ENCODE measurements at places on chromosomes 12 and 14. TPM values are rescaled to one million over a fixed set of nuclear protein-coding genes. Genes with fewer than 3 reads are reported as not detected.

CDCA3 gene
- 72.7 TPM for total RNA-seq

METTL25 gene
- 8.5 TPM for total RNA-seq

SIX1 gene
- not detected for total RNA-seq

DYRK2 gene
- 29.4 TPM for total RNA-seq

GRCh38 chr12:120771097-120771496 is 45.5 kb downstream of the ACADS start:
- H3K27me3 ChIP-seq, result no peaks in the 10 kb centered on the region
- H3K4me1 ChIP-seq, result no peaks in the 10 kb centered on the region
- no peak overlapping the region for H3K4me3 ChIP-seq
- no peak for DNase-seq
- H3K27ac ChIP-seq, result no peak overlapping the region
- peaks cover 42% of the 10 kb centered on the region for H3K36me3 ChIP-seq

DNA sequence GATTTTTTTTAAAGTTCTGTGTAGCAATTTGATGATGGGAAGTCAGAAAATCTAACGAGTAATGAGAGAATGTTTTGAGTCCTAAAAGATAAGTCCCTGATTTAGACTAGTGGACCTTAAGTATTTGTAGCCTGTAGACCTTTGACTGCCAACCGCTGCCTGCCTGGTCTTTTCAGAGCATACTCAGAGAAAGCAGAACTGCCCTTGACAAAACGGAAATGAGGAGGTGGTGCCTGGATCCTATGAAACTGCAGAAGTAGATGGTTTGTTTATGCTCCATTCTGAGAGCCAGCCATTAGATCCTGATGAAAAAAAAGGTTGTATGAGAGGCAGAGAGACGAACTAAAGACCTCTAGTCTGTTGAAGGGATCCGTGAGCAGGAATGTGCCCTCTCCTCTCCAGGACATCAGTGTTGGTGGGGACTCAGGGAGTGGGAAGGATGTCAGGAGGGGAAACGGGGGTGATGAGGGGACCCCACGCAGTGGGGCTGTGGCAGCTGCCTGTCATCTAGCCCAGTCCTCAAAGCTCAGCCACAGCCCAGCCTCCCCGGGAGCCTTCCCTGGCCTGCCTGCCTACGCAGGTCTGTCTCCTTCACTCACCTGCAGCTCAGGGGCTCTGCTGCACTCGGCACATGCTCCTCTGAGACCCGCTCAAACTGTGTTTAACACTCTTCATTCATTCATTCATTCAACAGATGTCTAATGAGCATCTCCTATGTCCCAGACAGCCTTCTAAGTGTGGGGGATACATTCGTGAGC is 447.5 kb downstream of the AACS start:
- H3K36me3 ChIP-seq, result no peaks in the 10 kb centered on the region
- no peaks in the 10 kb centered on the region for H3K4me1 ChIP-seq
- no peaks in the 10 kb centered on the region for H3K27me3 ChIP-seq
- H3K27ac ChIP-seq, result no peak overlapping the region
- DNase-seq, result no peak
- H3K4me3 ChIP-seq, result no peak overlapping the region

DNA sequence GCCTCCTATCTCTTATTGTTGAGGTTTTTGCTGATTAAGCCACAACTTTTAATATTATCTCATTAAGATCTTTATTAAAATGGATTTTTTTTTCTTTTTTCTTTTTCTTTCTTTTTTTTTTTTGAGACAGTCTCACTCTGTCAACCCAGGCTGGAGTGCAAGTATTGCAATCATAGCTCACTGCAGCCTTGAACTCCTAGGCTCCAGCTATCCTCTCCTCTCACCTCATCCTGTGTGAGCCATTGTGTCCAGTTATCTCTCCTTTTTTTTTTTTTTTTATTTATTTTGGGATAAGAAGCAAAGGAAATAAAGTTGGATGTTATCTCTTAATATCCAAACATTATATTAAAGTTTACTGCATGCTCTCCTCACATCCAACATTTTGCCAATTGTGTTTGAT is 12.7 kb downstream of the VEZT start:
- no peak overlapping the region for H3K4me3 ChIP-seq
- no peak overlapping the region for H3K27ac ChIP-seq
- no peaks in the 10 kb centered on the region for H3K27me3 ChIP-seq
- H3K36me3 ChIP-seq, result peaks cover 2% of the 10 kb centered on the region
- H3K4me1 ChIP-seq, result no peaks in the 10 kb centered on the region

DNA sequence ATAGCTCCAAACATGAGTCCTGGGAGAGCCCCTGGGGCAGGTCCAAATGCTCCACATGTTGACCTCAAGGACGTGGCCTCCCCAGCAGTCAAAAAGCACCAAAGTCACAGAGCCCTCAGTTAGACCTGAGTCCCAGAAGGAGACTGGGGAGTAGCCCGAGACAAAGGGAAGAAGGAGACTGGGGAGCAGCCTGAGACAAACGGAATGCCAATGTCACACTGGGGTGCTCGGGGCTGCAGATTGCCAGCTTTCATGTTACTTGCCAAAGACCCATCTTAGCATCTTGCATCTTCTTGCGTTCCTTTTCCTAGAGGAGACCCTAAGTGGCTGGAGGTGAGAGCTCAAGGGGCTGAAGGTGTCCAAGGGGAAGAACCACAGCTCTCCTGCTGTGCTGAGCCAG is 14.9 kb downstream of the PLEKHD1 start:
- no peak overlapping the region for H3K4me3 ChIP-seq
- H3K36me3 ChIP-seq, result no peaks in the 10 kb centered on the region
- DNase-seq, result no peak
- no peaks in the 10 kb centered on the region for H3K27me3 ChIP-seq
- no peak overlapping the region for H3K27ac ChIP-seq

DNA sequence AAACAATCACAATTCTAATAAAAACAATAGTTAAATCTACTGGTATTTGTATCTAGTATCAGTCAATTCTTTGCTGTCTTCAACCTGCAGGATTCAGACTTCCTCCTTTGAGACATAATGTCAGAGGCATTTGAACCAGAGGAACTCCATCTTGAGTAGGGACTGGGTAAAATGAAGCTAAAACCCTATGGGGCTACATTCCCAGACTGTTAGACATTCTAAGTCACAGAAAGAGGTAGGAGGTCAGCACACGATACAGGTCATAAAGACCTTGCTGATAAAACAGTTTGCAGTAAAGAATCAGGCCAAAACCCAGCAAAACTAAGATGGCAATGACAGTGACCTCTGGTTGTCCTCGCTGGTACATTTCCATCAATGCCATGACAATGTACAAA is 48.2 kb upstream of the MAP3K9 start:
- no peaks in the 10 kb centered on the region for H3K27me3 ChIP-seq
- no peaks in the 10 kb centered on the region for H3K4me1 ChIP-seq
- no peak overlapping the region for H3K4me3 ChIP-seq

- no peaks in the 10 kb centered on the region for H3K27me3 ChIP-seq
- no peak overlapping the region for H3K27ac ChIP-seq
- H3K4me1 ChIP-seq, result peaks cover 19% of the 10 kb centered on the region
Measured at GRCh38 chr12:117064596-117064995, 34.6 kb downstream of the TESC start.

GRCh38 chr12:105671720-105672119 is 341.2 kb downstream of the C12orf75 start:
- no peaks in the 10 kb centered on the region for H3K27me3 ChIP-seq
- no peak overlapping the region for H3K4me3 ChIP-seq
- no peaks in the 10 kb centered on the region for H3K4me1 ChIP-seq
- no peak for DNase-seq
- H3K36me3 ChIP-seq, result no peaks in the 10 kb centered on the region

GRCh38 chr12:116319898-116320621 is 42.6 kb upstream of the MED13L start:
- H3K27me3 ChIP-seq, result no peaks in the 10 kb centered on the region
- no peak overlapping the region for H3K4me3 ChIP-seq
- no peaks in the 10 kb centered on the region for H3K36me3 ChIP-seq
- peak overlapping the region; percentile 22 for H3K27ac ChIP-seq

DNA sequence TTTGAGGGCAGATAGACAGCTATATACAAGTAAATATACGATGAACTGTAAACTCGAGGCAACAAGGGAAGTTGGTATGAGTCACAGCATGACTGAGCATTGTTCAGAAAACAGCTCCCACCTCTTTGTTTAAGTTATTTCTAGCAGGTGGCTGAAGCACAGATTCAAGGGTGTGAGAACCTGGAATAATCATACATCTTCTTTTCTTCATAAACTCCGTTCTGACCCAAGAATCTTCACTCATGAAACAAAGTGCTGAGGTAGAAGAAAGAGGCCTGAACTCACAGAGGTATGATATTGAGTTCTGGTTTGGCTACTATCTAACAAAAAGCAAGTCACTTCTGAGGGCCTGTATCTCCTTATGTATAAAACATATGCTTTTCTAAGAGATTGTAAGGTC is 364.1 kb upstream of the KITLG start:
- H3K36me3 ChIP-seq, result no peaks in the 10 kb centered on the region
- H3K4me1 ChIP-seq, result no peaks in the 10 kb centered on the region
- H3K27ac ChIP-seq, result no peak overlapping the region
- DNase-seq, result no peak
- H3K4me3 ChIP-seq, result no peak overlapping the region
